ENCODE measurements at places on chromosomes 7 and 10.

- DNase-seq = no peak
- peaks cover 5% of the 10 kb centered on the region for H3K36me3 ChIP-seq
- no peak overlapping the region for H3K4me3 ChIP-seq
- H3K4me1 ChIP-seq = no peaks in the 10 kb centered on the region
These were observed 51.1 kb downstream of the COL17A1 start for GRCh38 chr10:104034401-104035193.

GRCh38 chr10:11048707-11049278, 31.1 kb downstream of the CELF2 start:
- no peak overlapping the region for H3K27ac ChIP-seq
- peaks cover 4% of the 10 kb centered on the region for H3K4me1 ChIP-seq
- H3K36me3 ChIP-seq = no peaks in the 10 kb centered on the region

DNA sequence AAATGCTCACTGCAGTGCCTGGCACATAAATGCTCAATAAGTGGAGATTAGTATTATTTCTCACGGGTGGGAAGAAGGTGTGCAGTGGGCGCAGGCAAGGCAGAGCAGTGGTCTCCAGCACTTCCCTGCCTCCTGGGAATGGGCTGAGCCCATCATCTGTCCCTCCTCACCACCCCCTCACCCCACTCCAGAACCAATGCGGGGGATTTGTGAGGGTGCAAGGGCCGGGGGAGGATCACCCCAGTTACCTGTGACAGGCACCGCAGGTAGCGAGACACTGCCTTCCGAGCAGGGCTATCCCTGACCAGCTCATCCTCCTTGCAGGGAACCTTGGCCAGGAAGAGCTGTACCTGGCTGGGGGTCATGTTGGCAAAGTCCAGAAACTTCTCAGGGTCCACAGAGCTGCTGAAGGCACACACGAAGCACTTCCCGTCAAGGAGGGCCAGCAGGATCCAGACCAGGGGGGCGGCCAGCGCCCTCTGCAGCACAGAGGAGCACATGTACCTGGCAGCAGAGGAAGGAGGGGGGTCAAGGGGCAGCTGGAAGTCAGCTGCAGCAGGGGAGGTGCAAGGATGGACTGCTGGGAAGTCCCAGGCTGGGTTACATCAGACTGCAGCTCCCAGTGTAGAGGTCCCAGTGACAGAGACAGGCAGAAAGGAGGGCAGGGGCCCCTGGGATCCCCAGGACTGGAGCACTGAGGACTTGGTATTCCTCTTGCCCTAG, 2.8 kb downstream of the CALHM3 start:
- peak; percentile 42 for DNase-seq
- H3K4me3 ChIP-seq = no peak overlapping the region
- peaks cover 8% of the 10 kb centered on the region for H3K27me3 ChIP-seq
- peaks cover 1% of the 10 kb centered on the region for H3K36me3 ChIP-seq
- peaks cover 65% of the 10 kb centered on the region for H3K4me1 ChIP-seq

DNA sequence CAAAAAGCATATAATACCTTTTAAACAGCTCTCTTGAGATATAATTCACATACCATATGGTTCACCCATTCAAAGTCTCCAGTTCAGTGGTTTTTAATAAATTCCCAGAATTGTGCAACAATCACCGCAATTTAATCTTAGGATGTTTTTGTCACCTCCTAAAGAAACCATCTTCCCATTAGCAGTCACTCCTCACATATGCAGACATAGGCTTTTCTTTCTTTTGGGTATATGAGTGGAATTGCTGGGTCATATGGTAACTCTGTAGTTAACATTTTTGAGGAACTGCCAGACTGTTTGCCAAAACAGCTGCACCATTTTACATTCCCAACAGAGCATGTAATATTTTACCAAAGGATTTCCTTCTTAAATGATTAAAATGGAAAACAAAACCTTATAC, 57.0 kb downstream of the CC2D2B start:
- no peak overlapping the region for H3K4me3 ChIP-seq
- no peak overlapping the region for H3K27ac ChIP-seq
- H3K36me3 ChIP-seq = no peaks in the 10 kb centered on the region
- H3K4me1 ChIP-seq = peaks cover 20% of the 10 kb centered on the region
- peaks cover 4% of the 10 kb centered on the region for H3K27me3 ChIP-seq
- no peak for DNase-seq

GRCh38 chr7:104552102-104552501, 223.7 kb downstream of the LHFPL3 start:
- H3K36me3 ChIP-seq = no peaks in the 10 kb centered on the region
- DNase-seq = peak; percentile 57
- H3K4me3 ChIP-seq = no peak overlapping the region

DNA sequence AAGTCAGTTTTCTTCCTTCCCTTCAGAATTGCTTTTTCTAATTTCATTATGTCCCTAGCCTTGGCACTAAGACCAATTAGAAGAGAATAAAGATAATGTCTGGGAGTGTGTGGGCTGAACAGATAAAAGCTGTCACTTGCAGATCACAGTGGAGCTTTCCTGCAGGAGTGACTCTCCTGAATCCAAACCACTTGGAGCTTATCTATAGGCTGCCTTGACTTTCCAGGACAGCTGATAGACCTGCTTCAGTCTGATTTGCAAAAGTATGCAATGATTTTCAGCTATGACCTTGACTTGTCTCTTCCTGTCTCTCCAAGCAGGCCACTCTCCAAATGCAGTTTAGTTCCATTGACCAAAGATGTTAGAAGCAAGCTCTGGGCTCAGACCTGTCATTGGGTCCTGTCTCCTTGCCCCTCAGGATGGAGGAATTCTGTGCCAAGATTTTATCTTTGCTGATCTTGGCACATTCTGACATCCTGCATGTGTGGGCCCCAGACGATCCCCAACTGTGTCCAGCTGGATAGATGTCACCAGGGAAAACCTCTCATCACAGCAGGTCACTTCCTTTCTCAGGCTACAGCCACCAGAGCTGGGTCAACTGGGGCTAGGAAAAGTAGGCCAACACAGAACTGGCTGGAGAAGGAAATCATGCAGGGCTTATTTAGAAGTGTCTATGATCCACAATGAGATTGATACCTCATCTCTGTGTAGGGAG, 120.9 kb upstream of the ZNF438 start:
- H3K27ac ChIP-seq = no peak overlapping the region
- DNase-seq = no peak
- H3K4me1 ChIP-seq = no peaks in the 10 kb centered on the region
- H3K4me3 ChIP-seq = no peak overlapping the region

- no peaks in the 10 kb centered on the region for H3K36me3 ChIP-seq
- no peak for DNase-seq
- H3K4me3 ChIP-seq = no peak overlapping the region
- no peaks in the 10 kb centered on the region for H3K4me1 ChIP-seq
- no peaks in the 10 kb centered on the region for H3K27me3 ChIP-seq
- H3K27ac ChIP-seq = no peak overlapping the region
These were observed 156.3 kb upstream of the TMEM106B start for GRCh38 chr7:12054830-12055229.

- H3K4me1 ChIP-seq = no peaks in the 10 kb centered on the region
- H3K36me3 ChIP-seq = no peaks in the 10 kb centered on the region
- no peaks in the 10 kb centered on the region for H3K27me3 ChIP-seq
- no peak overlapping the region for H3K4me3 ChIP-seq
- DNase-seq = no peak
- H3K27ac ChIP-seq = no peak overlapping the region
These were observed 356.0 kb downstream of the TFEC start for GRCh38 chr7:115674467-115675024.

GRCh38 chr7:116212869-116213268, 2.5 kb downstream of the TES start:
- no peaks in the 10 kb centered on the region for H3K27me3 ChIP-seq
- H3K4me3 ChIP-seq = peak overlapping the region; percentile 96
- peak overlapping the region; percentile 96 for H3K27ac ChIP-seq

- peaks cover 2% of the 10 kb centered on the region for H3K4me1 ChIP-seq
- H3K4me3 ChIP-seq = no peak overlapping the region
- peaks cover 27% of the 10 kb centered on the region for H3K27me3 ChIP-seq
- H3K36me3 ChIP-seq = no peaks in the 10 kb centered on the region
- no peak overlapping the region for H3K27ac ChIP-seq
These were observed 221.4 kb downstream of the GATA3 start for GRCh38 chr10:8275911-8276310.

- DNase-seq = peak; percentile 72
- peaks cover 4% of the 10 kb centered on the region for H3K36me3 ChIP-seq
- H3K27me3 ChIP-seq = peaks cover 21% of the 10 kb centered on the region
- peaks cover 20% of the 10 kb centered on the region for H3K4me1 ChIP-seq
- peak overlapping the region; percentile 85 for H3K4me3 ChIP-seq
These were observed 443 bp downstream of the RNF32 start for GRCh38 chr7:156640949-156641485.

DNA sequence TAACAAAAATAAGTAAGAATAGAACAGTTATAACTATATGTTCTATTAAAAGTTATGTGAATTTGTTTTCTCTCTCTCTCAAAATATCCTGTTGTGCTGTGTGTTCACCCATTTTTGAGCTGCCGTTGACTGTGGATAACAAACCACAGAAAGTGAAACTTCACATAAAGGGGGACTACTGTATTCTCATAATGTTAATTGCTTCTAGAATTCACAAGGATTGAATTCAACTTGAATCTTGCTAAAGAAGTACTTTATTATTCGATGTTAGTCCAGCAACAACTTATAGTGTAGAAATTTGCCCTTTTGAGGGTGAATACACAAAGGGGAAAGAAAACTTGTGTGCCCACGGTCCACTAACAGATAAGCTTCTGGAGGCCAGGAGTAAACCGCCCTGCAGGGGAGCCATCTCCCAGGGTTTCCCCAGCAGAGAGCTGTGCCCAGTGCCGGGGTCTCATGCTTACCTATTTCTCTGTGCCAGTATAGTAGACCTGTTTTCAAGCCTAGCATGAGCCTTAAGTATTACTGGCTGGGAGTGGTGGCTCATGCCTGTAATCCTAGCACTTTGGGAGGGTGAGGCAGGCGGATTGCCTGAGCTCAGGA, 87.1 kb downstream of the KAT6B start:
- DNase-seq = no peak
- no peak overlapping the region for H3K27ac ChIP-seq
- no peak overlapping the region for H3K4me3 ChIP-seq
- no peaks in the 10 kb centered on the region for H3K27me3 ChIP-seq
- H3K4me1 ChIP-seq = peaks cover 13% of the 10 kb centered on the region

DNA sequence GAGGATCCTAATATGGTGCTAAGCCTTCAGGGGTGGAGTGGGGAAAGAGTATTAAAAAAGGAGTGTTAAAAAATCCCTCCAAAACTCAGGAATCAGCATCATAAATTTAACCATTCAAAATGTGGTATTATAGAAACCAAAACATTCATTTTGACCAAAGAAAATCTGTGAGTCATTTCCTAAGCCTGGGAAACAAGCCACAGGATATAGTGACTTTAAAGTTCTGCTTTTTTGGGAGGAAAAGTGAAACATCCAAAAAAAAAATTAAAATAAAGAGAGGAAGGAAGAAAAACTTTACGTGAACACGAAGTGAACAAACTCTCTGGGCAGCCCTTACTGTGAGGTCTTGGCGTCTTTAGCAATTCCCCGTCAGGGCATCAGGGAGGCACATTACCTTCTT, 74.0 kb upstream of the GSDME start:
- no peak overlapping the region for H3K27ac ChIP-seq
- no peaks in the 10 kb centered on the region for H3K27me3 ChIP-seq
- no peak overlapping the region for H3K4me3 ChIP-seq
- DNase-seq = no peak

- no peaks in the 10 kb centered on the region for H3K36me3 ChIP-seq
- no peak for DNase-seq
- H3K27ac ChIP-seq = no peak overlapping the region
- no peaks in the 10 kb centered on the region for H3K4me1 ChIP-seq
These were observed 597.3 kb downstream of the PTPRN2 start for GRCh38 chr7:157990226-157990880.

GRCh38 chr10:96860631-96861277, 28.7 kb downstream of the LCOR start:
- H3K36me3 ChIP-seq = peaks cover 24% of the 10 kb centered on the region
- H3K27ac ChIP-seq = no peak overlapping the region
- no peak overlapping the region for H3K4me3 ChIP-seq
- no peak for DNase-seq
- H3K27me3 ChIP-seq = no peaks in the 10 kb centered on the region
- peaks cover 11% of the 10 kb centered on the region for H3K4me1 ChIP-seq

DNA sequence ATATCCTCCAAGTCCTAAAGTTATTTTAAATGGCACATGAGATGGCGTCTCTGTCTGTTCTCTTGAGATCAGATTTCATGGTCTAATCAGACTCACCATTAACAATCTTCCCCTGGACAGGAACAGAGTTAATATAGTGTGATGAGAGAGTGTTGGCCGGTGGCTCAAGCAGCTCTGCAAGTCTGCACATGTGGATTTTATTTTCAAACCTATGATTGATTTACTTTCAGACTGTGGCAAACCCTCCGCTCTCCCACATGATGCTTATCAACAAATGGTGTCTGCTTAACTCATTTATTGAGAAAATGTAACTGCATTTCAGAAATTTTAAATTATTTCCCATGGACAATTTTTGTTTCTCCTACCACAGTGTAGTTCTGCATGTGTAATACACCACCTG, 46.5 kb upstream of the HGF start:
- H3K36me3 ChIP-seq = no peaks in the 10 kb centered on the region
- H3K4me3 ChIP-seq = no peak overlapping the region
- DNase-seq = no peak
- H3K4me1 ChIP-seq = no peaks in the 10 kb centered on the region
- no peak overlapping the region for H3K27ac ChIP-seq
- no peaks in the 10 kb centered on the region for H3K27me3 ChIP-seq

DNA sequence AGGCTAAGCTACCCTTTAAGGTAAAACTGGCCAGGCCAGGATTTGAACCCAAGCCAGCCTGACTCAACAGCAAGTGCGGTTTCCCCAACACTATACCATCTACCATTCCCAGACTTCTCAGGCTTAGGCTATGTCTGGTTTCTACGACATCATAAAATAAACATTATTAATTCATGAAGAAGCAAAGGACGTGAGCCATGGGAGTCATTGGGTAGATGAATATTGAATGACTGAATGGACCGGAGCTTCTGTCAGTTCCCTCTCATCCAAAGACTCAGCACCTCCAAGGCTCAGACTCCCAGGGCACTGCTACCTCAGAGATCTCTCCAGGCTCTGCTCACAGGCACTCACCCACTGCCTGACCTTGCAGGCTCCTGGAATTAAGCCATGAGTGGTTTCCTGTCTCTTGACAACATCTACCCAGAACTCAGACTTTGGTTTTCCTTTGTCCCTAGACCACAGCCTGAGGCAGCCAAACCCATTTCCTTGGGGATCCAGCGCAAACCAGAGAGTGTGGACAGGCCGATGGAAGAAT, 64.6 kb upstream of the STEAP1B start:
- peaks cover 75% of the 10 kb centered on the region for H3K4me1 ChIP-seq
- DNase-seq = peak; percentile 35
- H3K27me3 ChIP-seq = peaks cover 32% of the 10 kb centered on the region
- H3K27ac ChIP-seq = peak overlapping the region; percentile 87
- peak overlapping the region; percentile 71 for H3K4me3 ChIP-seq
- peaks cover 28% of the 10 kb centered on the region for H3K36me3 ChIP-seq

- no peaks in the 10 kb centered on the region for H3K27me3 ChIP-seq
- H3K4me3 ChIP-seq = no peak overlapping the region
- H3K4me1 ChIP-seq = no peaks in the 10 kb centered on the region
- no peak overlapping the region for H3K27ac ChIP-seq
- H3K36me3 ChIP-seq = no peaks in the 10 kb centered on the region
These were observed 462.2 kb upstream of the NRP1 start for GRCh38 chr10:33796680-33797079.

GRCh38 chr7:87234949-87235348, 15.4 kb upstream of the TMEM243 start:
- peaks cover 26% of the 10 kb centered on the region for H3K27me3 ChIP-seq
- no peaks in the 10 kb centered on the region for H3K36me3 ChIP-seq
- no peak for DNase-seq
- no peak overlapping the region for H3K4me3 ChIP-seq
- no peaks in the 10 kb centered on the region for H3K4me1 ChIP-seq
